ENCODE measurements at places on chromosomes 1 and 21.
A peak's percentile ranks its signal among the peaks of the same experiment; 100 is the strongest.

DNA sequence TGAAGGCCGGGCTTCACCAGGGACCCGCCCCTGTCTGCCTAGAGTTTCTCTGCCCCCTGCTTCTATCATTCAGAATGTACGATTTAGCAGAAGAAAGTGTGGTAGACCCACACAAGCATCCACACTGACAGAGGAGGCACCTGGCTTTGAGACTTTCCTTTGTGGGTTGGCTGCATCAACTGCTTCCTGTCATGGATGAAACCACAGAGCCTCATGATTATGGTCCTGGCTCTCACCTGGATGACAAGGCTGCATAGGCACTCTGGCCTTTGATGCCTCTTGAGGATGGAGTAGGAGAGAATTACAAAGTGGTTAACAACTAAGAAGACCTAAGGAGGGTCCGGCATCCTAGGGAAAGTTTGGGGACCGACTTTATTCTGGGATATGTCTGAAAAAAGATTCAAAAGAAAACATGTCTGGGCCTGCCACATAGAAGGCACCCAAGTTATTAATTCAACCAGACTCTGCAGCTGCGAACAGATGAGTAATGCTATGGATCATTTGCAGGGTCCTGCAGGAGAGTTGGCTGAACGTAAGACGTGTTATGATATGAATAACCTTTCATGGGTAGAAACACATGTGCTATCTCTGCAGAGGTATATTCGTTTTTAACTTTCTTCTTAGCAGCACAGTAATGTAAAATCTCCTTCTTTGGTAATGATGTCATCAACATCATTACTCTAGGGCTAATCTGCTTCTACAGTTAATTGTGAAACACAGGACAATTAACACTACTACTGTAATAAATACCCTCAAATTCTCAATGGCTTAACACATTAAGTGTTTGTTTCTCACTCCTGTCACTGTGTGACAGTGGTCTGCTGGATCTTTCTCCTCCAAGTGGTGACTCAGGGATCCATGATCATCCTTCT, 136.2 kb downstream of the SLC35F3 start:
- DNase-seq = peak; percentile 37

DNA sequence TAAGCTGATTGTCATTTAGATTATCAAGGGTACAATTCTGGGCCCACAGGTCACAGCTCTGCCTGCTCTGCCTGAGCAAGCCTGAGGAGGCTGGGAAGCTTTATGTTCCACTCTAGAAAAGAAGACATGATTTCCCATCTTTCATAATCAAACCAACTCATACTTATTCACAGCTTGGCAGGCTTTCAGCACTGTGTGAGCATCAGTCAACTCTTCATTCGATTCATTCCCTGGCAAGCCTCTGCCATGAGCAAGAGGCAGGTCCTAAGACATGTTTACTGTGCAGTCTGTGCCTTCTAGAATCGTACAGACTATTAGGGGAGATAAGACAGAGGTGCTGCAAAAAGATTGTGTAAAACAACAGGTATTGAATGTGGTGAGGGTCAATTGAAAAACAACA, 24.5 kb upstream of the KIRREL1 start:
- DNase-seq = no peak

DNA sequence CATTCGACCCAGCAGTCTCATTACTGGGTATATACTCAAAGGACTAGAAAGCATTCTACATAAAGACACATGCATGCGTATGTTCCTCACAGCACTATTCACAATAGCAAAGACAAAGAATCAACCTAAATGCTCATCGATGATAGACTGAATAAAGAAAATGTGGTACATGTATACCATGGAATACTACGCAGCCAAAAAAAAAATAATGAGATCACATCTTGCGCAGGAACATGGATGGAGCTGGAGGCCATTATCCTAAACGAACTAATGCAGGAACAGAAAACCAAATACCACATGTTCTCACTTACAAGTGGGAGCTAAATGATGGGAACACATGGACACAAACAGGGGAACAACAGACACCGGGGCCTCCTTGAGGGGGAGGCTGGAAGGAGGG, 43.7 kb downstream of the ELF3 start:
- DNase-seq = no peak

DNA sequence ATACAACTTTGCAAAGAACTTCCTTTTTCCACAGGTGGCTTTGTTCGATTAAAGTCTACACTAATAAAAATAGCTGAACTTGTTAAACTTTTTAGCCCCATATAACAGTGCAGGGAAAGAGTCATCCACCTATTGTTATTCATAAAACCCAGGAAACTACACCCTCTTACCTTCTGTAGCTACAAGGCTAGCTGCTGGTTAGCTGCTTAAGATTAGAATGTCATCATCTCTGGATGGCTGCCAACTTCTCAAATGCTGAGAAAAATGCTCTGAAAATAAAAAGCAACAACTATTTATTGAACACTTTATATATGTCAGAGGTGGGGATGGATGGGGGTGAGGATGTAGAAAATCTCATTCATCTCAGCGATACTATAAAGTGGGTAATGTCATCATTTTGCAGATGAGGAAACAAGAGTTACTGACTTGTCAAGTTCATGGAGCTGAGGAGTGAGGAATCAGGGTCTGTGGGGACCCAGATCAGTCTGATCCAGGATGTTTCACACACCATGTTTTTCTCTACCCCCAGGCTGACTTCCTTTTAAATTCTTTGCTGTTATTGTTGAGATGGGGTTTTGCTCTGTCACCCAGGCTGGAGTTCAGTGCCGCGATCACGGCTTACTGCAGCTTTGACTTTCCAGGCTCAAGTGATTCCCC, 17.1 kb downstream of the ATP5PF start:
- no peak for DNase-seq

- no peak for DNase-seq
Measured at GRCh38 chr1:108591466-108591865, 31.6 kb downstream of the EEIG2 start.

GRCh38 chr1:11157394-11157793, 31.8 kb upstream of the ANGPTL7 start:
- no peak for DNase-seq

DNA sequence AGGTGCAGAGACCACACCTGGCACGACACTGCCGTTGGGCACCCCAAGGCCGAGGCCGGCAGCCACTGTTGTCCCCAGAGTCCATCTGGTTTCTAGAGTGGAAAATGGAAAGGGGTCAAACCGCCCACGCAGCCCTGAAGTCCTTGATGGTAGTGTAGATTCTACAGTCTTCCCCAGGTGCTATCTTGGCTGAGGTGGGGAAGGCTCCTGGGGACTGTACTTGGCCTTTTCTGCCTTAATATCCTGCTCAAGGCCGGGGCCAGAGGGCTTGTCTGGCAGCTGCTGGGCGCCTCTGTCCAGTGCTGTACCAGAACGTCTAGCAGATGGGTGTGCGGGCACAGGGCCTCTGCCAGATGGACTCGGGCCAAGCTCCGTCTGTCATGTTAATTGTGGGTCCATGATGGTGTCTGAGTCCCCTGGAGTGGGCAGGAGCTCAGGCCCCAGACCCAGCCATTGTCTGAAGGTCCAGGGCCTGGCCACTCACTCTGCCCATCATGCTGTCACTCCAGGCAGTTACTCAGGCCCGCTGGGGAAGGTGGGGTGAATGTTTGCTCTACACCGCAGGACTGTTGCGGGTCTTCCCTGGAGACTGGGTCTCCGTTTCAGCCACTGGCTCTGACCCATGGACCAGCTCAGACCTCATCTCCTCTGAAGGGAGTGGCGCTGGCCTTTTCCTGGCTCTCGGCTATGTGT, 161.9 kb upstream of the COL6A1 start:
- no peak for DNase-seq

- DNase-seq = no peak
Measured at GRCh38 chr1:199399996-199400724, 627.4 kb upstream of the NR5A2 start.

DNA sequence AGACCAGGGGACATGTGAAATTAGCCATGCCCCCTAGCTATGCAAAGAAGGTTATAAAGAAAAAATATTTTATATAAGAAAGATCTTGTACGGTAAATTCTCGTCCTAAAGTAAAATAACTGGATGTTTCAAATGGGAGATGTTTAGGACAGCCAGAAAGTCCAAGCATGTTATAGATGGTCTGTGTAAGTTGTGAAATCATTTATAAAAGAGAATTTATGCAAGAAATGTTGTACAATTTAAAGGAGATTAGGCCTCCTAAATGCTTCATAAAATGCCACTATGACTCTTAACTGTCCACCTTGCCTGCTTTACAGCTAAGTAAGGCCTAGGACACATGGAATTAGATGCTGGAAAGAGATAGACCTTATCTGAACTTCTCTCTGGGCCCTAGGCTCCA, 118.1 kb upstream of the POGK start:
- DNase-seq = no peak

DNA sequence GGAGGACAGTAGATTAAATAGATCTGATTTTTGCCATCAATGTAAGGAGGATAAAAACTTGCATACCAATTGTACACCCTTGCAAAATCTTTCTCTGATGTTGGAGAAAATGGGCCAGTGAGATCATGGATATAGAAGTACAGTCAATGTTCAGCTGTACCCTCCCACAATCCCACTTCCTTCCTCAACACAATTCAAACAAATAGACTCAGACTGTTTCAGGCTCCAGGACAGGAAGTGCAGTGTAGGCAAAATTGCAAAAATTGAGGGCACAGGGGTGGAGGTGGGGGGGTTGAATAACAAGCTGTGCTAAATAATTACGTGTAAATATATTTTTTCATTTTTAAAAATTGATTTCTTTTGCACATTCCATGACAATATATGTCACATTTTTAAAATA, 3.9 kb upstream of the IFI44 start:
- DNase-seq = no peak
